T-helper 1 cell (primary cell): ENCODE measurements at places on chromosomes 2 and 18.

GRCh38 chr2:178641498-178641897, 161.2 kb downstream of the PLEKHA3 start:
- DNase-seq: no peak

GRCh38 chr2:117994729-117995128, 19.1 kb downstream of the CCDC93 start:
- DNase-seq: no peak

DNA sequence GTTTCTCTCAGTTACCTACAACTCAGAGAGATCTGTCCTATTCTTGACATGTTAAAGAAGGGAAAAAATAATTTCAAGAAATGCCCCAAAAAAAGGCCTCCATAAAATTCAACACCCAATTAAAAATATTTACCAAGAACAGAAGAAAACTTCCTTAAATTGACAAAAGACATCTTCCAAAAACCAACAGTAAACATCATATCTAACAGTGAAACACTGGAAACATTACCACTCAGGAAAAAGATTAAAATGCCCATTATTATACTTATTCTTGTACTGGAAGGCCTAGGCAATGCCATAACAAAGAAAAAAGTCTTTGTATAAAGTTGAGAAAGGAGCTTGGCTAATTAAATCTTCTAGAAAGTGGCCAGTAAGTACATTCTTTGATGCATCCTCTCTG, 7.2 kb downstream of the DTNB start:
- no peak for DNase-seq

GRCh38 chr18:22765896-22766295, 167.2 kb upstream of the RBBP8 start:
- no peak for DNase-seq

DNA sequence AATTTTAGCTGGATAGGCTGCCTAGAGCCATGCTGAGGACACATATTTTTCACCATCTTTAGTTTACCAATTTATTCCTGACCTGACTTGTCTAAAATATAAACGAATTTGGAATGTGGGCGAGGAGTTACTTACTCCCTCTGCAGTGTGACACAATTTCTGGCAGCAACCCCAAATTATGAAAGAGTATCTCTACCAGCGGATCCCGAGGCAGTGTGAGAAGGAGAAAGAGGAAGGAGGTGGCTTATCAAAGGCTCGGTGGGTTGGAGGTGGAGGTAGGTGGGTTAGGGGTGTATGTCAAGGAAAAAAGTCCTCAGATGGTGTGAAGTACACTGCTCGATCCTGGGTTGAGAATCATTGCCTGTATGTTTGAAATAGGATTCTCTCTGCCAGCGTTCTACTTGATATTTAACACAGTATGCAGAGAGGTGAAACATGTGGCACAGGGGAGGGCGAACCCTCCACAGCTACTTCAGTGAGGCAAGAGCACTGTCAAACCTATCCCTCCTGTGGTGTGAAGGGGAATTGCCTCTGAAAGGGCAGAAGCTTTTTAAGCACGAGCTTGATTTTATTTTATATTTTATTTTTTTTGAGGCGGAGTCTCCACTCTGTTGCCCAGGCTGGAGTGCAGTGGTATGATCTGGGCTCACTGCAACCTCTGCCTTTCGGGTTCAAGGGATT, 76.0 kb downstream of the RFTN2 start:
- no peak for DNase-seq

DNA sequence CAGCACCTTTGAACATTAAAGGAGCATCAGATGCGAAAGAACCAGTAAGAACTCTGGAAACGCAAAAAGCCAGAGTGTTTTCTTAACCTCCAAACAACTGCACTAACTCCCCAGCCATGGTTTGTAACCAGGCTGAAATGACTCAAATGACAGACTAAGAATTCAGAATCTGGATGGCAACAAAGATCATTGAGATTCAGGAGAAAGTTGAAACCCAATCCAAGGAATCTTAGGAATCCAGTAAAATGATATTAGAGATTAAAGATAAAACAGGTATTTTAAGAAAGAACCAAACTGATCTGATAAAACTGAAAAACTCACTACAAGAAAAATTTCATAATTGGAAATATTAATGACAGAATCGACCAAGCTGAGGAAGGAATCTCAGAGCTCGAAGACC, 116.7 kb downstream of the PTRHD1 start:
- no peak for DNase-seq

DNA sequence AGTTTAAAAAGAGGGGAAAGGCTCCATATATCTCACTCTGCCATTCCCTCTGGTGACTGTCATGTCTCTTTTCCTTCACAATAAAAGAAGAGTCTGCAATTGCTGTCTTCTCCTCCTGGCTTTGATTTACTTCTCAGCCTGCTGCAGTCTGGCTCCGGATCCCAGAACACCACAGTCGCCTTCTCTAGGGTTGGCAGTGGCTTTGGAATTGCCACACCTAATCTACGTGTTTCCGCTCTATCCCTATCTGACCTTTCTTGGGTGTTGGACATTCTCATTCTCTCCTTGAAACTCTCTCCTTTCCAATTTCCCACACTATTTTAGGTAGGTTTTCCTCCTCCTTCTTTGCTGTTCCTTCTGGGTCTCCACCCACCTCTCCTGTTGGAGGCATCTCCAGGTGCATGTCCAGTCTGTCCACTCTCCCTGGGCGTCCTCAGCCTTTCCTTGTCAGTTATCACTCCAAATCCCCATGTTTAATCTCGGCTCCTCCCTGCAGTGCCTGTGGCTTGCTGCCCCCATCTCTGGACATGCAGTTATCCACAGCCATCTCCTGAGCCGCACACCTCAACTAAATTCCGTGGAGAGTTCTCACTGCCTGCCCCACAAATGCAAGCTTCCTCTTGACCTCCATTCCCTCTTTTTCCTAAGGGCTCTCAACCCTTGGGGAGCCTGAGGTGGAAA, 112.8 kb downstream of the KCTD1 start:
- DNase-seq: no peak

- no peak for DNase-seq
These were observed 48.6 kb downstream of the LINC00305 start for GRCh38 chr18:64100116-64100922.

- no peak for DNase-seq
These were observed 183.2 kb upstream of the SPRED2 start for GRCh38 chr2:65615602-65616001.

DNA sequence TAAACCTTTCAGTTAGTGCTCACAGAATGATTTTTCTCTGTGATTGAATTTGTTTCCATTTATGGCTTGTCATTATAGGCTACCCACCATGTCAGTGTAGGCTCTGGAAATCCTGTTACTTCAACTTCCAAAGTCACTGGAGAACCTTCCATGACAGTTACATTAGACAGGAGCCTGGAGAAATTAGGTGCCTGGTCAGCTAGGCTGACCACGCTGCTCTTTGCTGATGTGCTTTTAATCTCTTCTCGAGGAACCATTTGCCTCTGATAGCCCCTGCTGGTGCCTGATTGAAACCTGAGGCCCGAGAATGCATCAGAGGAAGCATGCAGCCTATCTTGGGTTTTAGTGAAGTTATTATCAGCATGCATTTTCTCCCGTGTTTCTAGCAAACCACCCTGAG, 29.6 kb upstream of the TTN start:
- no peak for DNase-seq

DNA sequence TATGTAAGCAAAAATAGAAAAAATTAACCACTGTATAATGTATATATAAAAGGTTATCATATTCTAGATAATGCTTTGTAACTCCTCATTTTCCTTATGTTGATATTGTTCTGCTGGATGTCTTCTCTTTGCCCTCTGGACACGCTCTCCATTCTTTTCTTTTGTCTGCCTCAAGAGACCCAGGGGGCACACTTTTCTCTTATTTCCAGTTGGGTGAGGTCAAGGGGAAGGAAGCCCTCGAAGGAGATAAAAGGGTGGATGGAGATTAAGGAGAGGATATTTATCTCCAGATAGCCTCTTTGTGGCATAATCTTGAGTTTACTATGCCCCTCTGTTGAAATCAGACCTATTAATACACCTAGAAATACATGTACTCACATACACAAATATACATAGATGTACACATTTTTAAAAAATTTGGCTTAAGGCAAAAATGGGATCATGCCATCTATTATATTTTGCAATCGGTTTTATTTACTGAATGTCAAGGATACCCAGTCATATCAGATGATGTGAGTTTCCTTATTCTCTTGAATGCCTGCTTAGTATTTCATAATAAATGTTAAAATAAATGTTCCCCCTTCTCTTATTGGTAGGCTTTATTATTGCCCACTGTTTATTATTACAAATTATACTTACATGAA, 65.3 kb downstream of the LCLAT1 start:
- no peak for DNase-seq

GRCh38 chr18:54947091-54947490, 12.2 kb downstream of the CCDC68 start:
- DNase-seq: no peak

DNA sequence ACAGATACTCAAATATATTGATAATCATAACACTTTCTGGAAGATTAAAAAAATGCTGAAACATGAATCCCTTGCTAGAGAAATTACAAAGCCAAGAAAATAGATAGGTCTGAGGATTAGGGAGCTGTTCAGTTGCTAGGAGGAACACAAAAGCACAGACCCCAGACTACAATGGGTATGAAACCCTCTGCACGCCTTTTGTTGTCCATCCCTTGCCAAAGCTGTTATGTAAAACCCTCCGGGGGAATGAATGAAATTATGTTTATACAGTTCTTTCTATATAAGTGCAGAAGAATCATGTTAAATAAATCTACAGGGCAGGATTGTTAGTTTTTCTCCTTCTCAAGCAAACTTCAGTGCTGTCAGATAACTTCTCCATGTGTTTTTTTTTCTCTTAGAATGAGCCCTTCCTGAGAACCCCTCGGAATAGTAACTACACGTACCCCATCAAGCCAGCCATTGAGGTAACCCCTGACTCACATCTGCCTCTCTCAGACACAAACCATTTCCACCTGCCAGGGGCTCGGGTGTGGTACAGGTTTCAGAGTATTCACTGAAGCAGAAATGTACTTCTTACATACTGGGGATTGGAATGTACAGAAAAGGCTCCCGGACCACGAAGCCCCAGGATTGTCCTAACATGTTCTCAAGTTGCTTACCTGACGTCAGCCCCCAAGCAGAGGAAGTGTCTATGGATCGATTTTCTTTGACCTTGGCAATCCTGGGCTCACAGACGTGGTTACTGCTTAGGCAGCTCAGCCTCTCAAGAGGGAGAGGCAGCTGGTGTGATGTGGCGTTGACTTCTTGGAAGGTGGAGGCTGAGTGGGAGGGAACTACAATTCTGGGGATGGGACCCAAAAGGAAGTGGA, 118.0 kb downstream of the PLB1 start:
- DNase-seq: peak; percentile 84

DNA sequence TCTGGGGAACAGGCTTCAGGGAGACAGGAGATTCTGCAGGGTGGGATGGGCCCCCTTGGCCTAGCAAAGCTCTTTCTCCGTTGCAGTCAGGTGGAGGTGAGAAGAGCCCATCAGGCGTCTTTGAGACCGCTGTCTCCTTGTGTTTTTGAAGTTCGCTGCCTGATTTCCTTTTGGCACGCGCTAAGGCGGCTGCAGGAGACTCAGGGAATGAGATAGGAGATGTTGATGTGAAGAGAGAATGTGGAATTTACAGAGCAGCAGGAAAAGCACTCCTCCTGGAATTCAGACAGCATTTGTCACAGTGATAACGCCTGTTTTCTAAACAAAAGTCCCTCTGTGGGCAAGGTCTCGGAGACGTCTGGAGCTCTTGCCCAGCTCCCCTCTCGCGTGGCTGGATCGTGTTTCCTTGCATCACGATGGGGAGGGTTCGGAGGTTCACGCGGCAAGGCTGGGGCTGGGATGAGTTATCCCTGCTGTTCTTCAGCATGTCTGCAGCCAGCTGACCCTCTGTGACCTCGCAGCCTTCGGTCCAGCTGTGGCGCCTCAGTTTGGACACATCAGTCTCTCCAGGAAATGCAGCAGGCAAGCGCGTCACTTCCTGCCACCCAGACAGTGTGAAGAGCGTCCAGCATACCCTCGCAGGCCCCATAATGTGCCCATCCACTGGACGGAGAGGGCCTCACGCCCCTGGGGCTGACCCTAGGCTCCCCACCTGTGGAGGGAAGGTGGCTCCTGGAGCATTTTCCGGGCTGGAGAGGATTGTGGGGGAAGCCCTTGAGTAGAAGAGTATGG, 30.2 kb downstream of the GLI2 start:
- DNase-seq: no peak

DNA sequence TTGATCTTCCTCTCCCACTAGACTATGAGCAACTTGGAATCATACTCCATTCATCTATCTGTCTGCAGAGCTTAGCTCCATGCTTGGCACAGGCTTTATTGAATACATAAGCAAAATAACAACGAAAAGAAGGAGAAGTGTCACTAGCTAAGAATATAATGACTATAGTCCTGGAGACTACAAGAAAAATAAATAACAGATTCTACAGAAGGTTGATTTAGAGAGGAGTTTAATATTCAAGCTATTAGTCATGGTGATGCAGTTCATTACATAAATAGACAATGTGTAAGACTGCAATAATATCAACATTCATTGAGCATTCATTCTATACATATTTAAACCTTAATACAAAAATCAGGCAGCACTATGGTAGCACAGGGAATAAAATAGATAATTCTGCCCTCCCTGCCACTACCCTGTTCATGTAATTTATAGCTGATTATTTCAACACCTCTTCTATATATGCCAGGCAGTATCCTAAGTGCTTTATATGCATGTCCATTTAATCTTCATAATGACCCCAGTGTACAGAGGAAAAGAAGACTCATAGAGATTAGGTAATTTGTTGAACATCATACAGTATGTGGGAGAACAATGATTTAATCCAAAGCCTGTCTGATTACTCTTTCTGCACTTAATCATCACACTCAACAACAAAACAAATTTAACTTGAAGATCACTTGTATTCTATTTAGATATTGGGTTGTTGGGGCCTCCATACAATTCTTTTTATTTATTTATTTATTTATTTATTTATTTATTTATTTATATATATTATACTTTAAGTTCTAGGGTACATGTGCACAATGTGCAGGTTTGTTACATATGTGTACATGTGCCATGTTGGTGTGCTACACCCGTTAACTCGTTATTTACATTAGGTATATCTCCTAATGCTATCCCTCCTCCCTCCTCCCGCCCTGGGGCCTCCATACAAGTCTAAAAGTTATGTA, 165.3 kb downstream of the RNF152 start:
- DNase-seq: no peak

- DNase-seq: no peak
These were observed 13.8 kb downstream of the MTCL1 start for GRCh38 chr18:8719192-8719591.

GRCh38 chr2:10564876-10565445, 116.8 kb upstream of the ODC1 start:
- DNase-seq: no peak

DNA sequence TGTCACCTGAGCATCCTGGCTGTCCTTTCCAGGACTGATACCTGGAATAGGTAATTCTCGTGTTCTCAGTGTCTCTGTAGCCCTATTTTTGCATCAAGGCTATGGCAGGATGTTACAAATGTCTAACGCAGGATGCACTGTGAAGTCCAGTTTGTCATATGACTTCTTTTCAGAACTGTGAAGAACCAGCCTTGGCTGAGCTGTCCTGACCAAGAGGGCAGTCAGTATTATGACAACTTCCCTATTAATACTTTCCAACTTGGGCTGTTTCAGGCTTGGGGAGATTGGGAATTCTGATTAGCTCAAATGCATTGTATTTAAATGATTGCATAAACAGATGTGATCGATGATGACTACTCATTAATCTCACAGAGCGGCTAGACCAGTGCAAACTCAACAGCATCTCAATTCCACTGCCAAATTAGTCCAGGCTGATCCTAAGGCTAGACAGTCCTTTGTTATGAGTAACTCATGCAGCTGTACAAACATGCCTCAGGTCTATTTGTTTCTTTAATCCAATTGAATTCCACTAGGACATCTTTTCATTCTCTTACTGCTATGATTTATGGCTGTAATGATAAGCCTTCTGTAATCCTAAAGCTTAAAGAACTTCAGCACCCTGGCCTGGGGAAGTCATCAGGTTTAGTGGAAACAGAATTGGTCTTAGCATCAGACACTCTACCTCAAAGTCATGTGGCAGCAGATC, 331.6 kb downstream of the KCNS3 start:
- no peak for DNase-seq
